ENCODE measurements at places on chromosomes 7 and 10. TPM values are rescaled to one million over a fixed set of nuclear protein-coding genes. Genes with fewer than 3 reads are reported as not detected.

The CCL24 gene
- not detected for total RNA-seq

The JAKMIP3 gene
- 1.4 TPM for total RNA-seq

The STK31 gene
- total RNA-seq, result 0.92 TPM

The ZNF107 gene
- 5.6 TPM for total RNA-seq

The DGKI gene
- total RNA-seq, result 10.3 TPM

DNA sequence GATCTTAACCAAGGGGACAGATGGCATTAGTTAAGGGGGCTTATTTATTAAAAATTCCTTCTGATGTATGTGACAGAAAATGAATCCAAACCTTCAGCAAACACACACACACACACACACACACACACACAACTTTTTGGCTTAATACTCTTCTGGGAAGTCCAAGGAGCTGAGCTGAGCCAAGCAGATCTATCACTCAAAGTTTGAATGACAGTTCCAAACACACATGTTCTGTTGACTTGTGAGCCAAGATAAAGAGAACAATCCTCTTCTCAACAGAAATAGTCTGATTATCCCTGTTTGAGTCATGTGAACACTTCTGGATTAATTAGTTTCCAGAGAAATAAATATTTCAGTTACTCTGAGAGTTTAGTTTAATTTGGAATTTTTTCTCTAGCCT, 31.5 kb downstream of the KBTBD2 start:
- H3K36me3 ChIP-seq, result no peaks in the 10 kb centered on the region
- no peak overlapping the region for H3K4me3 ChIP-seq
- H3K4me1 ChIP-seq, result no peaks in the 10 kb centered on the region
- DNase-seq, result no peak
- H3K27ac ChIP-seq, result no peak overlapping the region
- no peaks in the 10 kb centered on the region for H3K27me3 ChIP-seq

- H3K4me3 ChIP-seq, result no peak overlapping the region
- H3K27ac ChIP-seq, result no peak overlapping the region
- no peaks in the 10 kb centered on the region for H3K4me1 ChIP-seq
- no peak for DNase-seq
These were observed 28.3 kb upstream of the CUL1 start for GRCh38 chr7:148670374-148670773.

GRCh38 chr10:17742918-17743317, 9.1 kb upstream of the TMEM236 start:
- H3K4me3 ChIP-seq, result peak overlapping the region; percentile 54
- H3K27ac ChIP-seq, result no peak overlapping the region
- no peaks in the 10 kb centered on the region for H3K4me1 ChIP-seq
- no peaks in the 10 kb centered on the region for H3K36me3 ChIP-seq
- H3K27me3 ChIP-seq, result no peaks in the 10 kb centered on the region
- DNase-seq, result no peak

GRCh38 chr10:72449941-72450441, 95.3 kb upstream of the DNAJB12 start:
- no peaks in the 10 kb centered on the region for H3K36me3 ChIP-seq
- H3K4me1 ChIP-seq, result no peaks in the 10 kb centered on the region
- H3K4me3 ChIP-seq, result no peak overlapping the region

DNA sequence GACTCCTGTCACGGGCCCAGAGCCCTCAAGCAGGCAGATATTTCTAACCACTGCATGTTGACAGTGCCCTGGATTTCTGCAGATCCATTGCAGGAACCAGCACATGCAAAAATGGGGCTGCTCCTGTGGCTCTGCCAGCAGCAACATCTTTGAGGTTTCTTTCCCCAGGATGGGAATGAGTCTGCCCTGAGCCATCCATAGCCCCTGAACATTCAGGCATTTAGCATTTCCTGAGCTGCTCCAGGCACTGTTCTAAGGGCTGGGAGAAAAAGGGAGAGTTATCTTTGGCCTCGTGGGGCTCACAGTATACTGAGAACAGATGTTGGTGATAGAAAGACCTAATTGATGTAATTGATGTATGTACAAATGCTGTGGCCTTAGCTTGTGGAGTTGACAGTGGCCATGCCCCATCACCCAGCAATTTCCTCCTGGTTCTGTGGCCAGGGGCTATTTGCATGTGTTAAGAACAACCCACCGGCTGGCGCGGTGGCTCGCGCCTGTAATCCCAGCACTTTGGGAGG, 66.0 kb upstream of the LRRC4 start:
- H3K27me3 ChIP-seq, result no peaks in the 10 kb centered on the region
- H3K4me3 ChIP-seq, result no peak overlapping the region
- no peak overlapping the region for H3K27ac ChIP-seq
- no peaks in the 10 kb centered on the region for H3K4me1 ChIP-seq

DNA sequence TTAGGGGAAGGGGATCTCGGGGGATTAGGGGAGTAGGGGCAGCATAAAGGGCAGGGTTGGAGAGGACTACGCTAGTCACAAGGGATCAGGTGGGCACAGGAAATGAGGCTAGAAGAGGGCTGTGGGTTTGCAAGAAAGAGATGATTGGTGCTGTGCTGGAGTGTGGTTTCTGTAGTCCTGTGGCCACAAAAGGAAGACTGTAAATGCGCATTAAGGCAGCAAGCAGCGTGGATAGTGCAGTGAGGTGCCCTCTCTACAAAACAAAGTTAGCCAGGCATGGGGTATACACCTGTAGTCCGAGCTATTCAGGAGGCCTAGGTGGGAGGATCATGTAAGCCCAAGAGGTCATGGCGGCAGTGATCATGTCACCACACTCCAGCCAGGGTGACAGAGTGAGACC, 212.1 kb downstream of the MLLT10 start:
- no peak overlapping the region for H3K4me3 ChIP-seq
- no peak overlapping the region for H3K27ac ChIP-seq
- H3K27me3 ChIP-seq, result no peaks in the 10 kb centered on the region
- DNase-seq, result no peak
- peaks cover 25% of the 10 kb centered on the region for H3K36me3 ChIP-seq
